Activated CD4-positive, alpha-beta T cell treated with anti-CD3 and anti-CD28 coated beads for 1 hour (primary cell): ENCODE measurements at places on chromosomes 4 and X.

DNA sequence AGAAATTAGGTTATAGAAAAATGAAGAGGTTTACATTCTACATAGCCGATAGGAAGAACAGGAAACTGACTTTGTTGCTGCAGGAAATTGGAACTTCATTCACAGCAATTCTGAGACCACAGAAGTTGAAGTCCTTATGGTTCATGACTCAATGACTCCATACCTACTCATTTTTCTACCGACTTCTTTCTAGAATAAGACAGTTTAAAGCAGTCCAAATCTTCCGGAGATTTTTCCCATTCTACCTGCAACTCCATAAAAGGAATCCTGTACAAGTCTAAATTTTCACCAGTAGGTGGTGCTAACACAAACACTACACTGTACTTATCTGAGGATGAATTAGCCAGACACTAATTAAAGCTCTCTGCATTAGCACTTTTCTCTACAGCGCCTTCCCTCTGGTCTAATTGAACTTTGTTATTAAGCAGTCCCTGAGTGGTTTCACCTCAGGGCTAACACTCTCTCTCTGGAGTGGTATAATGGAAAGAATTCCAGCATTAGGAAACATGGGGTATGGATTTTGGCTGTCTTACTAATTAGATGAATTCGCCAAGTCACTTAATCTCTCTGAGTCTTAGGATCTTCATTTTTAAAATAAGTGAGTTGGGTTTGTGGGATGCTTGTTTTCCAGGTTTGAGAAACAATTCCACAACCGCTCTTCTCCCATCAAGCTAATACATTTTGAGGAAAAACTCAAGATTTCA lies 167.9 kb downstream of the SMIM20 start:
- DNase-seq: no peak

DNA sequence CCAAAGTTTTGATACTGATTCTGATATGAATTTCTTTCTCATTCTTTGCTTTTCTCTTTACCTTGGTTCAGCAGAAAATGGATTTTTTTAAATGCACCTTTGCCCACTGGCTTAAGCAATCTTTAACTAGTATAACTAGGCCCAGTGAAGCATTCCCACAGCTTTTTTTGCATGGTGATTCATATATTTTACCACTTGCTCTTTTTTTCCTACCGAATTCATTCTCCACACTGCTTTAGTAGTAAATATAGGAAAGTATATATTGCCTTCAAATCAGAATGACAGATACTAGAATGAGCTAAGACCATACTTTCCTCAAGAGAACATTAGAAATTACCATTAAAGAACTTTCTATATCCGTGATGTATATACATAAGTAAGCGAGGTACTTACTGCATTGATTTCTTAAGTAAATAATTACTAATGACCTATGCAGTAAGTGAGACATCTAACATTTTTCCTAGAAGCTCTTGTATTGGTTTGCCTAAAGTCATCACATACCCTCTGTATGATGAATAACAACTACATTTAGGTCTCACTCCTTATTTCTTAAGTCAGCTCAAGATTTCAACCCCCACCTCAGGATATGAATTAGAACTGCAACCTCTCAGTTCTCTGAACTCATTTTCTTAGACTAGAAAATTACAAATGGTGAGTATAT lies 44.2 kb downstream of the SLC4A4 start:
- no peak for DNase-seq

GRCh38 chr4:79429113-79429903 lies 21.3 kb upstream of the GK2 start:
- no peak for DNase-seq

- DNase-seq: peak; percentile 65
These were observed at the start of gene TMEM131L for GRCh38 chr4:153466081-153466948. TMEM131L (plus strand) TSS chr4:153466360; CDS start chr4:153466398, 38 bp downstream.

DNA sequence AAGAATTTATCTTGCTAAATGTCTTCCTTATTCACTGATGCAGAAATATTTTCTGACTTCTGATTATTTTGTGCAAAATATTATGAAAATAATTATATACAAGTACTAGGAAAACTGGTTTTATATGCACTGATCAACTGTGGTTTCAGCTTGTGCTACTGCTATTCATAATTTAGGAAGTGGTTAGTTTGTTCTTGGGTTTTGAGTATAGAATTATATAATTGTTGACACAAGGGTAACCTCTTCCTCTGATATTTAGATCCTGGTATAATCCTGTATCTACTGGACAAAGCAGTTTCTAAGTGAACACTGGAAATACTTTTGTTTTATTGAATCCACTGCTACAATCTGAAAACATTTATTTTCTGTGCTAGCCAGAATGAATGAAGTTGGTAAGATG lies 182.8 kb downstream of the PDGFC start:
- DNase-seq: no peak

GRCh38 chr4:140297221-140297570 lies 76.2 kb upstream of the SCOC start:
- DNase-seq: no peak

- DNase-seq: no peak
These were observed 106.9 kb downstream of the PPARGC1A start for GRCh38 chr4:23782778-23783437.

DNA sequence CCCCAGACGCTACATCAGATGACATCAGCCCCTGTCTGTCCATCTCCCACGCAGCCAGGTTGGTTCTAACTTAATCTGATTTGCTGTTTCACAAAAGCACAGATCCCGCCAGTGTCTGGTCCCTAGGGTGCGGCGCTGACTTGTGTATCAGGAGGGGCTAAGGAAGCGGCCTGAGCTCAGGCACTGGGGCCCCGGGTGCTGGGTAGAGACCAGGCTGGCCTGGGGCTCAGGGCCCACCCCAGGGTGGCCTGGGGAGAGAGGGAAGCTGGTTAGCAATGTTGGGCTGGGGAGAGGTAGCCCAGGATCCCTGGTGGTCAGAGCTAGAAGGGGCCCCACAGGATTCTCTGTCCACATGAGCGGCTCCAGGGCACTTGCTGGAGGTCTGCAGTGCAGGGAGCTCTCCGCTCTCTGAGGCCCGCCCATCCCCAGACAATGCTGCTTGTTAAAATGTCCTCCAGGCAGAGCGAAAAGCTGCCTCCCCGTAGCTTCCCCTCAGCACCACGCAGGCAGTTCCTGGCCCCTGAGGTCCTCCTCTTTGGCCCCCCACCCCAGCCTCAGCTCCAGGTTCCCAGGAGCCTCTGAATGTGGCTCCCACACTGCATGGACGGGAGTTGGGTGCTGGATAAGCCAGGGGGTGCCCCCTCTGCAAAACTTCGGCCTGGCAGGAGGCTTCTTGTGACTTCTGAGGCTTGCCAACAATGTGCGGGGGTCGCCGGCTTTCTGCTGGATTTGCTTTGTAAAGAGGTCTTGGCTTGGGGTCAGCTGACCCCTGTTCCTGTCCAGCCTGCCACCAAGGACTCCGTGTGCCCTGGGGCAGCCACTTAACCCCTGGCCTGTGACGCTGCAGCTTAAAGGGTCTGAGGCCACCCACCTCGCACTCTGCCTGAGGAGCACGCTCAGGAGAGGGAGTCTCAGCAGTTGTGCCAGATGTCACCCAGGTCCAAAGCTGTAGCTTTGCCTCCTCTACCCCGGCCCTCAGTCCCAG lies 112.9 kb downstream of the CPZ start:
- no peak for DNase-seq

DNA sequence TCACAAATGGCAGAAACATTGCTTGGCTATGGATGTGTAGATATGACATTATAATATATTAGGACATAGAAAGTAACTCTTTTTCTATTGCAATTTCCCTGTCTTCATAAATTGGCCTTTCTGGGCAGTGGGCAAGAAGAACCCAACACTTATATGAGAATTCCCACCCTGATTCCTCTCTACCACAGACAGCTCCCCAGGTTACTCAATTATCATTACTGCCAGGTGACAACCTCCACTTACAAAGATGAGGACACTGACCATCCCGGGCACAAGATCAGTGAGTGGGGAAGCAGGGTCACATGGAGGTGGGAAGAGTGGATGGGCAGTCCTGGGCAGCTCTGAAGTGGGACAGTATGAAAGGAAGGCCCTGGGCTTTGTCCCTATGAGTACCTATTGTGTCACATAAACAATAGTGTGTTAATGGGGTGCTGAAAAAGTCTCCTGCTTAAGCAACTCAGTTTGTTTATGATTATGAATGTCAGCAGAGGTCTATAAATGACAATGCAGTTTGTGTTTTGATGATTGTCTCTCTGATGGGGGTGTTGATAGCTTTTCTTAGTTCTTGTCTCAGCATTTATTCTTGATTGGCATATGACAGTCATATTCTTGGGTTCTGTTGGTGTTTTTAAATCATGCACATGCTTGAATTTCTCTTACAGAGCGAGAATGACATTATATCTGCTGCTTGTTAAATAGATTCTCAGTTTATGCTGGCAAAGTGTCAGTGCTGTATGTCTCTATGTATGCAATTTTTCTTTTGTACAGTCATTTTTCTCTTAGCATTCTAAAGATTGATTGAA lies 99.9 kb downstream of the SLIT2 start:
- DNase-seq: no peak

DNA sequence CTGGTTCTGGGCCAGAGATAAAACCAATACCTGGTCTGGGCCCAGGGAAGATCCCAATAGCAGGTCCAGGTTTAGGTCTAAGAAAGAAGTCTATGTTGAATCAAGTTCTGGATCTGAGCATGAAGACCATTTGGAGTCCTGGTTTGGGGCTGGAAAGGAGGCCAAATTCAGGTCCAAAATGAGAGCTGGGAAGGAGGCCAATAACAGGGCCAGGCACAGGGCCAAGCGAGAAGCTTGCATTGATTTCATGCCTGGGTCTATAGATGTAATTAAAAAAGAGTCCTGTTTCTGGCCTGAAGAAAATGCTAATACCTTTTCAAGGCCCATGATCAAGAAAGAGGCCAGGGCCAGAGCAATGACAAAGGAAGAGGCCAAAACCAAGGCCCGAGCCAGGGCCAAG lies 3.4 kb downstream of the GPRASP1 start:
- no peak for DNase-seq

GRCh38 chrX:147228153-147228552 lies 413.6 kb upstream of the CXorf51A start:
- DNase-seq: no peak

DNA sequence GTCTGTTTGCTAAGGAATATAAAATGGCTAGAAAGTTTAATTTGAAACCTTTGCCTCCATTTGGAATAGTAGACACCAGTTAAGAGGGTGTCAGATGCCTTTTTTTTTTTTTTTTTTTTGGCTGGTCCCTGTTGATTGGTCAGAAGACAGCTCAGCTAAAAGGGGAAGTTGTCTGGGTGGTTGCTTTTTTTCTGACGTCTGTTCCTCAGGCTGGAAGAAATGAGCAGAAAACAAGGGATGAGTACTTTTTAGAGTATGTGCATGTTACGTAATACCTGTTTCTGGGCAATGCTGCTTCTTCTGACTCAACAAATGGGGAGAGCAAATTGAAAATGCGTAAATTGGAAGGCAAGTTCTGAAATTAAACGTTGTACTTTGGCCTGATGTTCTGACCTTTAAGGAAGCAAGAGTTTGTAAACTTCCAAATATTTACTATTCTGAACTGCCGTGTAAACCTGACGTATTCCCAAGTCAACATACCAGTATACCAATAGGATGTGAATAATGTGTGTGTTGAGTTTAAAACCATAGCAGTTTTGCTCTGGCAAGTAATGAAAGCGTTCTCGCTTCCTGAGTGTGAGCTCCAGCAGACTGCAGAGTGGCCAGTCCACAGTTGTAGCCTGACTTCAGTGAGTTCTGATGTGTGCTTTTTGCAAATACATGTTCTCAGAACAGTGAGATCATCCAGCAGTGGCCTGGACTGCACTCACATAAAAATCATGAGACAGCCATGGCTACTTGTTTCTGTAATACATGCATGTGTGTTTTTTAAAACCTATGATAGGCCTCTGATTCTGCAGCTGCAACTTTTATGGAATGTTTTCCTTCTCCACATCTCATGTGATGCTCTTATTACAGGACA lies 1.7 kb downstream of the SAT1 start:
- DNase-seq: no peak
